Testis (tissue), 5 donors: ENCODE measurements at places on chromosomes 12 and 14.

GRCh38 chr12:113061061-113061694 is 4.6 kb downstream of the DTX1 start:
- no peak for DNase-seq

- no peak for DNase-seq
Observed at GRCh38 chr12:88509851-88510250, 70.4 kb downstream of the KITLG start.

GRCh38 chr14:23513818-23514643 is 37.5 kb downstream of the ZFHX2 start:
- no peak for DNase-seq

GRCh38 chr14:56885825-56886224 is 75.5 kb upstream of the OTX2 start:
- no peak for DNase-seq
